ENCODE measurements at places on chromosomes 4 and X.

DNA sequence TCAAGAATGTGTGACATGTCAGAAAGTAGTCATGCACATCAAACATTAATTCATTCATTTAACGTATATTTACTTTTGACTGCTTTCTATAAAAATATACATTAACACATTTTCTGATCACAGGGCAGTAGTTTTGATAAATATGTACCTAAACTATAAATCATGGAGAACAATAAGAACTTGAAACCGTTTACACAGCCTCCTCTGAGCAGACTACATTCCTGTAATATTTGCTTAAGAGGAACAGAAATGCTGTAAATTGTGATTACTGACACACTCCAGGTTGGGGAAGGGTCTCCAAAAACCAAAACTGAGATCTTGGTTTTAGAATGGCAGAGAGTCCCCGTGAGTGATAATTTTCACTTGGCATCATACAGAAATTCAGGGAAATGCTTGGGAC, 120.7 kb upstream of the PPARGC1A start:
- no peaks in the 10 kb centered on the region for H3K4me1 ChIP-seq
- H3K27ac ChIP-seq: no peak overlapping the region
- no peaks in the 10 kb centered on the region for H3K27me3 ChIP-seq

GRCh38 chr4:147794314-147794680, 62.4 kb downstream of the ARHGAP10 start:
- H3K27ac ChIP-seq: peak overlapping the region; percentile 82
- H3K4me3 ChIP-seq: no peak overlapping the region
- peaks cover 14% of the 10 kb centered on the region for H3K4me1 ChIP-seq
- no peak for DNase-seq
- H3K27me3 ChIP-seq: no peaks in the 10 kb centered on the region

DNA sequence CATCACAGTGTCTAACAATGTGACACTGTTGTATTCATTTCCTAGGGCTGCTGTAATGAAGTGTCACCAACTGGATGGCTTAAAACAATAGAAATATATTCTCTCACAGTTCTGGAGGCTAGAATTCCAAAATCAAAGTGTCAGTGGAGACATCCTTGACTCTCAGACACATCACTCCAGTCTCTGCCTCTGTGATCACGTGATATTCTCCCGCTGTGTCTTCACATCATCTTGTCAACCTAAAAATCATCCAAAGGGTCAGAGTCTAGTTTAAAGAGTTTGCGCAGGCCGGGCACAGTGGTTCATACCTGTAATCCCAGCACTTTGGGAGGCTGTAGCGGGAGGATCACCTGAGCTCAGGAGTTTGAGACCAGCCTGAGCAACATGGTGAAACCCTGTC, 36.6 kb upstream of the HPSE start:
- DNase-seq: no peak
- no peaks in the 10 kb centered on the region for H3K36me3 ChIP-seq
- H3K4me1 ChIP-seq: peaks cover 8% of the 10 kb centered on the region
- H3K27ac ChIP-seq: peak overlapping the region; percentile 80
- H3K27me3 ChIP-seq: no peaks in the 10 kb centered on the region
- no peak overlapping the region for H3K4me3 ChIP-seq

GRCh38 chr4:120812216-120812615, 110.3 kb downstream of the PRDM5 start:
- no peaks in the 10 kb centered on the region for H3K27me3 ChIP-seq
- no peak overlapping the region for H3K27ac ChIP-seq
- H3K36me3 ChIP-seq: no peaks in the 10 kb centered on the region
- H3K4me1 ChIP-seq: no peaks in the 10 kb centered on the region

GRCh38 chr4:10715135-10715534, 30.6 kb upstream of the CLNK start:
- no peaks in the 10 kb centered on the region for H3K27me3 ChIP-seq
- no peaks in the 10 kb centered on the region for H3K36me3 ChIP-seq
- H3K27ac ChIP-seq: no peak overlapping the region
- H3K4me1 ChIP-seq: peaks cover 9% of the 10 kb centered on the region
- no peak overlapping the region for H3K4me3 ChIP-seq

Measured in hepatocyte (in vitro differentiated cells).